ENCODE measurements at places on chromosomes 7 and 10.

- DNase-seq, result no peak
Observed at GRCh38 chr10:131972474-131973071, 9.2 kb downstream of the BNIP3 start.

GRCh38 chr10:96896884-96897589 lies 64.9 kb downstream of the LCOR start:
- DNase-seq, result no peak

GRCh38 chr10:27625452-27626211 lies 120.0 kb downstream of the MKX start:
- DNase-seq, result no peak

- no peak for DNase-seq
Observed at GRCh38 chr7:3089493-3089892, 45.8 kb upstream of the CARD11 start.

DNA sequence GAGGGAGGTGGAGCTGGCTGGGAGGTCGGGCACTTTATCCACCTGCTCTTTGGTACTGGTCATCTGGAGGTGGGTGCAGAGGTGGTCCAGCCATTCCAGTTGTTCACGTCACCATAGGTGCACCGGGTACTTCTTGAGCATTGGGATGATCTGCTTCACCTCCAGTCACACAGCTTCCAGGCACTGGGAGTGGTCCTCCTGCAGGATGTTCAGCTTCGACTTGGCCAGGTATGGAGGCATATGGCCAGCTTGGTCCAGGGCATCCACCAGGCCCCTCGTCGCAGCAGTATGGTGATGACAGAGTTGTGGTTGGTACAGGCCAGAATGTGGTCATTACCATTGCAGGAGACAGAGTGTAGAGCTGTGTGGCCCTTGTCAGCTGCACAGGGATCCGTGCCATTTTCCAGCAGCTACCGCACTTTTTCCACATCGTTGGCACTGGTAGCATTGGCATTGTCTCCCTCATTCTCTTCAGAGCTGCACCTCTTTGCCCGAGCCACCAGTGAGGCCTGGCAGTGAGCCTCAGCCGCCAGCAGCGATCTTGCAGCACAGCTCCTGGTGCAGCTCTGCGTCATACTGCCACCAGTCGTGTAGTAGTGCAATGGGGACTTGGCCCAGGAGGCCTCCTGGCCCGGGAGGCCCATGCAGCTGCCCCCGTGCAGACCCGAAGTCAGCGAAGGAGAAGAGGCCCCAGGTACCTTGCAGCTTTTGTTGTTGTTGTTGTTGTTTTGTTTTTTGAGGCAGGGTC lies 150.9 kb downstream of the ZNF22 start:
- DNase-seq, result no peak

DNA sequence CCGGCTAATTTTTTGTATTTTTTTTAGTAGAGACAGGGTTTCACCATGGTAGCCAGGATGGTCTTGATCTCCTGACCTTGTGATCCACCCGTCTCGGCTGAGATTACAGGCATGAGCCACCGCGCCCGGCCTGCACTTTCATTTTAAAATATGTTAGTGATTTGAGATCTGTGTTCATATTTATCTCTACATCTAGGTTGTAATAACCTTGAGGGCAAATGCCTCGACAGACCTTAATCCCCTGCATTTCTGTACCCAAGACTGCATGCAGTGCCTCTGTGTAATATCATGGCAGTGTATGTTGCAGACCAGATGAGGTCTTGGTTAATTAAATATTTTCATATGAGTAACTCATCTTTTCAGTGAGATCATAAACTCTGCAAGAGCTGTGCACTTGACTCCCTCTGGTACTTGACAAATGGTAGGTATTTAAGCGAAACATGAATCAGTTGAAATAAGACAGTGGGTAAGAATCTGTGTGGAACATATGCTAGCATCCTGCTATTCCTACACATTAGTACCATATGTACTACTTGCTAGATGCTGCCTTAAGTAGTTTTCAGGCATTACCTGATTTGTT lies 673.9 kb upstream of the ANKRD30A start:
- DNase-seq, result no peak
